Skeletal muscle tissue (tissue), 5 donors: ENCODE measurements at places on chromosomes 2 and 18. TPM values are rescaled to one million over a fixed set of nuclear protein-coding genes. Genes with fewer than 3 reads are reported as not detected.

Gene ANKRD30BL
- not detected for total RNA-seq

Gene TSPYL6
- not detected for total RNA-seq

Gene SULT1C4
- 12.5 TPM for total RNA-seq

Gene LGALSL
- total RNA-seq = 11.5 TPM

Gene CREG2
- total RNA-seq = 1.6 TPM

Gene PTCD3
- total RNA-seq = 87.2 TPM

Gene PDK1
- 9.4 TPM for total RNA-seq

Gene DLX1
- total RNA-seq = not detected
